ENCODE measurements at places on chromosomes 6 and 20.

DNA sequence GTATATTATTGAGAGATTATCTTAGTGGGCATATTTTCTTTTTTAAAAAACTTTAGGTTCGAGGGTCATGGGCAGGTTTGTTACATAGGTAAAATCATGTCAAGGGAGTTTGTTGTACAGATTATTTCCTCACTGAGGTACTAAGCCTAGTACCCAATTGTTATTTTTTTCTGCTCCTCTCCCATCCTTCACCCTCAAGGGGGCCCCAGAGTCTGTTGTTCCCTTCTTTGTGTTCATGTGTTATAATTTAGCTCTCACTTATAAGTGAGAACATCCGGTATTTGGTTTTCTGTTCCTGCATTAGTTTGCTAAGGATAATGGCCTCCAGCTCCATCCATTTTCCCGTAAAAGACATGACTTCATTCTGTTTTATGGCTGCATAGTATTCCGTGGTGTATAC is 247.9 kb upstream of the RAB32 start:
- DNase-seq = no peak

GRCh38 chr6:8628736-8629135 is 193.4 kb upstream of the SLC35B3 start:
- no peak for DNase-seq

DNA sequence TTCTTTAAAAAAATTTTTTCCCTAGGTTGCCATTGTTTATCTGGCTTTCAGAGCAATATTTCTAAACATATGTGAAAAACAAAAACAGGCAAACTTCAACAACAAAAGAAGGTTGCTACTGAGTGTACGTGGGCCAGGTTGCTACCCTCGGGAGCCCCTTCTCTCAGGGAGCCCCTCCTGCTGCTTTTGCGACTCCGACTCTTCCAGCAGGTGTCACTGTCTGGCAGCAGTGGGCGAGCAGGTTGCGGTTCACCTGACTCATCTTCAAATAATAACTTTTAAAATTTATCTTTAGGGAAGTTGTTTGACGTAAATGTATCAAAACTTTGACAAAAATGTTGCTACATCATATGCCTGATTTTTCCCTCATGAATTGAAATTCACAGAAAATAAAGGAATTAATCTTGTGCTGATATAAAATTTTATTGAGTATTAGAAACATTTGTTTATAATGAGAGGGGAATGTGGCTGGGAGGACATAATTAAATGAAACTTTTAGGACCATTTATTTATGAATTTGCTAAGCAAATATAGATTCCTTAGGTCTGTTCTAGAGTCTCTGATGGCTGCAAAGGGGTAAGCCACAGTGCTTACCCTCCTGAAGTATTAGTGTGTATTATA is 138.8 kb downstream of the HIVEP1 start:
- DNase-seq = no peak

GRCh38 chr6:139485742-139486475 is 111.5 kb upstream of the CITED2 start:
- no peak for DNase-seq

DNA sequence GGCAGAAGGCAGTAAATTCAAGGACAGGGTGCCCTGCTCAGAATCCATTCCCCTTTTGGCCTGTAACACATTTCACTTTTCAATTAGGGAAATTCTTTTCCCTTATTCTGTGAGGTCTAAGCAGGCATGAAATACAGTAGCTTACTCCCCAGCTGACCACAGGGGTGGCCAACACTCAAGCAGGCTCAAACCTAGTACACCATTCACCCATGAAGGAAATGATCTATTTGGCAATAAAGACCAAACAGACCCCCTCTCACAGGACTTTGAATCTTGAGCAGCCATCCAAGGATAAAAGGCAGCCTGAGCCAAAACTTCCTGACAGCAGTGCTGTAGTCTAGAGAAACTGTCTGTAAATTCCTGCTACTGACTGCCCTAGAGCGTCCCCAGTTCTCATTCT is 17.7 kb downstream of the PDSS2 start:
- DNase-seq = no peak

GRCh38 chr6:12331951-12332749 is 42.0 kb downstream of the EDN1 start:
- DNase-seq = no peak

- no peak for DNase-seq
Measured at GRCh38 chr6:96659084-96659845, 96.3 kb downstream of the FHL5 start.

DNA sequence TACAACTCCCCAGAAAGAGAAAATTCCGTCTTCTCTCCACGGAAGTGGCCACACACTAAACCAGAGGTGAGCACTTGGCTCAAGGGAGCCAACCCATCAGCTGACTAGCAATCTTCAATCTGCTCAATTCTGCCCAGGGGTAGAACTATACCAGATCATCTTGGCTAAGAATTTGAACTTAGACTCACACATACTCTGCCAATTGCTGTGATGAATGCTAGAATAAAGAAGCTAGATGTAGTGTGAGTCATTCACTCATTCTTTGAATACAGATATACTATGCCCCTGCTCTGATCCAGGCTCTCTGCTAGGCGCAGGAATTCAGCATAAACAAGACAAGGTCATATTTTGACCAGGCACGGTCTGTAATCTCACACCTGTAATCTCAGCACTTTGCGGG is 147.9 kb upstream of the SHLD1 start:
- no peak for DNase-seq

- DNase-seq = no peak
Measured at GRCh38 chr6:90097356-90097755, 199.3 kb downstream of the BACH2 start.

DNA sequence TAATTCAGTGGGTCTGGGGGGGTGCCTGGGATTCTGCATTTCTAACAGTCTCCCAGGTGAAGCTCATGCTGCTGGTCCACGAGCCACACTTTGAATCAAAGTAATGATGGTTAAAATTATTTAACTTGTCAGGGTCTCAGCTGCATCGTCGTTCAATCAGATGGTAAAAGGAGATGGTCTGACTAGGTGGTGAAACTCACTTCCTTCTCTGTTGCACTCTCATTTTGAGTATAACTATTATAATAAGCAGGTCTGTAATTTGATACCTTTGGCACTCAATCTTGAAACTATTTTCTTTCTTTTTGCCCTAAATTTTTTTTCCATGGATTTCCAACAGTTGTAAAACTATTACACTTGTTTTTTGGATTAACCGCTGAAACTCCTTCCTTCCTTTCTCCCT is 292.5 kb downstream of the FARS2 start:
- DNase-seq = no peak

GRCh38 chr6:105038259-105038658 is 81.4 kb downstream of the LIN28B start:
- DNase-seq = no peak

DNA sequence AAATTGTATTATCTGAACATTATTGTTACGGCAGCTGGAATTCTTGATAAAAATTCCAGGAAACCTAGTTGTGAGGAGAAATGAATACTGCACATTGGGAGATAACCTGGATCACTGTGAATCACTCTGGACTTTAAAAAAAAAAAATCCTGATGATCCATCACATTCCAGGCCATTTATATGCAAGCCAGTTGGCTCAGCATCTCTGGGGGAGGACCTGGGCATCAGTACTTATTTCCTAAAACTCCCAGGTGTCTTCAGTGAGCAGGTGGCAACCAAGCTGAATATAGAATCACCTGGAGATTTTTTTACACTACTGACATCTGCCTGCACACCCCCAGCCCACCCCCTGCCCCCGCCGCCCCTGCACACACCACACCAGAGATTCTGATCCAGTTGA is 39.1 kb upstream of the SIRT5 start:
- no peak for DNase-seq

Data from stimulated activated CD8-positive, alpha-beta memory T cell treated with anti-CD3 and anti-CD28 coated beads, Interleukin-4, amount 100 ng/mL, for 1 hour (primary cell).